ENCODE measurements at places on chromosomes 7 and 10. TPM values are rescaled to one million over a fixed set of nuclear protein-coding genes. Genes with fewer than 3 reads are reported as not detected.

GRCh38 chr10:13347500-13348156, 465 bp downstream of the SEPHS1 start:
- peaks cover 7% of the 10 kb centered on the region for H3K36me3 ChIP-seq
- H3K27ac ChIP-seq: no peak overlapping the region
- no peak overlapping the region for H3K4me3 ChIP-seq
- DNase-seq: peak; percentile 91

- peaks cover 19% of the 10 kb centered on the region for H3K4me1 ChIP-seq
- H3K4me3 ChIP-seq: no peak overlapping the region
- H3K27ac ChIP-seq: no peak overlapping the region
- H3K27me3 ChIP-seq: no peaks in the 10 kb centered on the region
Measured at GRCh38 chr7:120587243-120587642, 270.7 kb downstream of the TSPAN12 start.

KLF14 gene
- total RNA-seq: not detected

DNAH11 gene
- not detected for total RNA-seq

DNA sequence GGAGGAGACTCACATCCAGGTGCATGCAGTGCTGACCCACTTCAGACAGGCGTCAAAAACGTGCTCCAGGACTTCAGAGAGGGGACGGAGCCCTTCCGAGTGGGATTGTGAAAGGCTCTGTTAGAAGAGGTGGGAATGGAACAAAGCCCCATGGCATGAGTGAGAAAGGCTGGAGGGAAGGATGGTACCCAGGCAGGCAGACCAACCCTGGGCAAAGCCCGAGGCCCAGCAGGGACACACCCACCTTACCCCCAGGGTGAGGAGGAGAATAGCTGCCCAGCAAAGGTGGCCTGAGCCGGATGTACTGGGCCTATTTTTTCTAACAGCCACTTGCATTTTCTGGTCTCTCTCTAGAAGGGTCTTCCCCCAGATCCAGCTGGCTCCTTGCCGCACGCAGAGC, 14.8 kb downstream of the CHAT start:
- no peaks in the 10 kb centered on the region for H3K4me1 ChIP-seq
- no peak overlapping the region for H3K27ac ChIP-seq
- H3K27me3 ChIP-seq: peaks cover 4% of the 10 kb centered on the region
- no peak overlapping the region for H3K4me3 ChIP-seq
- no peaks in the 10 kb centered on the region for H3K36me3 ChIP-seq

GPR158 gene
- total RNA-seq: 0.19 TPM

- DNase-seq: no peak
- H3K4me3 ChIP-seq: no peak overlapping the region
- H3K27me3 ChIP-seq: peaks cover 38% of the 10 kb centered on the region
- H3K36me3 ChIP-seq: no peaks in the 10 kb centered on the region
- H3K27ac ChIP-seq: no peak overlapping the region
Measured at GRCh38 chr10:100128951-100129350, 47.3 kb upstream of the CPN1 start.

SEMA3A gene
- total RNA-seq: 3.7 TPM

ACTL6B gene
- not detected for total RNA-seq

Measured in osteocyte (in vitro differentiated cells).